ENCODE measurements at places on chromosomes 4 and X.
A peak's percentile ranks its signal among the peaks of the same experiment; 100 is the strongest.

DNA sequence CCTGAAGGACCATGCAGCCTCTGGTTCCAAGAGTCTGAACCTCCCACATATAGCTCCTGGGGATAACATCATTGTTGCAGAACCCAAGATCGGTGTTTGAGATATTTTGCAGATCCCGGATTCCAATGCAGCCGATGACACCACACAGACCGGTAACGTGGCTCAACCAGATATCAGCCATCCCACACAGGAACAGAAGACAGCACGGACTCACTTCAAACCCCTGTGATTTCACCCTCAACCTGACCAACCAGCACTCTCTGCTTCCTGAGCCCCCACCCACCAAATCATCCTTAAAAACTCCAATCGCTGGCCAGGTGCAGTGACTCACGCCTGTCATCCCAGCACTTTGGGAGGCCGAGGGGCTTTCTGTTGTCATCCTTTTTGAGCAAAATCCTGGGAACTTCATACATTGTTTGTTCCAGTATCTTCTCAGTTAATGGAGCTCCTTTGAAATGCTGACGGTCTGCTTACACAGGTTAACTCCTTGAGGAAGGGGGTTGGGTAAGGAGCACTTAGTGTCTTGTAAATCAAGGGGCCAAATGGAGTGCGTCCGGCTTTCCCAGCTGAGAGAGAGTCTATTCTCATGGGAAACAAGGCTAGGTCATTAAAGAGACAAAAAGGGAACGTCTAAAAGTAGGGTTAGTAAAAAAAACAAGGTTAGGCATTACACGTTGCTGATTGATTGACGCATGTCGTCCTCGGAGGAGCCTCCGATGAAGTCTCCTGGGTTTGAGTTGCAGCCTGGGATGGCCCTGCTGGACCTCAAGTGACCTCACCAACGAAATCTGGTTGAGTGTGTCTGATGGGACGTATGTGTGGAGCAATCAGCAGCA lies 230.4 kb downstream of the CRLF2 start:
- DNase-seq, result no peak

DNA sequence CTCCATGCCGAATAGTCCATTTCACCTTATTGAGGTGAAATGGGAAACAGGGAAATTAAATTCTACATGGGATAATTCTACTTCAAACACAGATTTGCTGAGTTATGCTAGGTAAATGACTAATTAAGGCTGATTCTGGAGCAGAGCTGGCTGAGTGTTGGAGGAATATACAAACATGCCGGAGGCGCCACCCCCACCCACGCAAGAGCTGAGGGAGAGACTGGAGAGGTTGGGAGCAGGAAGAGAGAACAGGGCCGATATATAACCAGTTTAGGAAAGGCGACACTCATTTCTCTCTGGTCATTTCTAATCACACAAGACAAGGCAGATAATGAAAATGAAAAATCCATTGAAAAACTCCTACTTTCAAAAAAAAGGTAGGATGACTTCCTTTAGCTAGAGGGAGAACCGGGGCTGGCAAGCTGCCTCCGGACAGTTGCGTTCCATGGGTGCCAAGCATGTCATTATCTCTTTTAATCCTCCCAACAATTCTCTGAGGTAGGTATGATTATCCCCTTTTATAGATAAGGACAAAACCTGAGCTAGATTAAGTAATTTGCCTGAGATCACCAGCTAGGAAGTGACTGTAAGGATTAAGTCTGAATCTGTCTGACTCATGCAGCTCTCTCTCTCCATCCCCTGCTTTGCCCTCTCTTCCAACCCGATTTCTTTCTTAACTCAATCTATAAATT lies 27.6 kb upstream of the CFAP299 start:
- no peak for DNase-seq

DNA sequence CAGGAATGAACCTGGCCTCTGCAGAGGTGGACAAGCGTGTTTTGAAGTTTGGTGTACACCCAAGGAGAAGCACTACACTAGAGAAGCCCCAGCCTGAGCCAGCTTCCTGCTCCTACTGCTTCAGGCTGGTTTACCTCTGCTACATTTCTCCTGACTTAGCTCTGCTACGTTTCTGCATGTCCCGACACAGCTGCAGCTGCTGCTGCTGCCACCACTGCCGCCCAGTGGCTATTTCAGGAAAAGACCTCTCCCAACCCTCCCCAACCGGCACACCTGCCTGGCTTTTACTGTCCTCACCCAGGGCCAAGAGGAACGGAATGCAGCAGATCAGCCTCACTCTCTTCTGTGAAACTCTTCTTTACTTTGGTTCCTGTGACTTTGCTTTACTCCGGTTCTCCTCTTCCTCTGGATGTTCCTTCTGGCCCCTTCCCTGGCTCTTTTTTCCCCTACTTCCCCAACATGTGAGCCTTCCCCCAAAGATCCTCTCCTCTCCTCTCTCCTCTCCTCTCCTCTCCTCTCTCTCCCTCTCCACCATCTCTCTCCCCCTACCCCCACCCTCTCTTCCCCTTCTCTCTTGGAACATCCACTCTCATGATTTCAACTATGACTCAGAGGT lies 3.1 kb upstream of the P2RY4 start:
- peak; percentile 65 for DNase-seq

GRCh38 chr4:8365951-8366350 lies 74.6 kb downstream of the ACOX3 start:
- DNase-seq, result no peak

DNA sequence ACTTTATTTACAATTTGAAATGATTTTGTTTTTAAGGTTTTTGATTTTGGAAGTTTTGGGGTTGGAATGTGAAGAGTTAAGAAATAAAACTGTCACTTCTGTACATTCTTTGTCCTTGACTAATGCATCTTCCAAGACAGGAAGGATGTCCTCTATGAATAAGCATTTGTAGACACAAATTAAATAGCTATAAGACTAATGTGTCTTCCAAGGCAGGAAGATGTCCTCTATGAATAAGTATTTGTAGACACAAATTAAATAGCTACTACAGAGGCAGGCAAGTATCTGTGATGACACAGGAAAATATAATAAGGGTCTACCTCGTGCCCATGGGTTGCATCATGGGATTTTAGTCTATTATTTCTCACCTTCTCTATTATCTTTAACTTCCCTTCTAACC lies 14.5 kb downstream of the PRSS48 start:
- DNase-seq, result no peak

DNA sequence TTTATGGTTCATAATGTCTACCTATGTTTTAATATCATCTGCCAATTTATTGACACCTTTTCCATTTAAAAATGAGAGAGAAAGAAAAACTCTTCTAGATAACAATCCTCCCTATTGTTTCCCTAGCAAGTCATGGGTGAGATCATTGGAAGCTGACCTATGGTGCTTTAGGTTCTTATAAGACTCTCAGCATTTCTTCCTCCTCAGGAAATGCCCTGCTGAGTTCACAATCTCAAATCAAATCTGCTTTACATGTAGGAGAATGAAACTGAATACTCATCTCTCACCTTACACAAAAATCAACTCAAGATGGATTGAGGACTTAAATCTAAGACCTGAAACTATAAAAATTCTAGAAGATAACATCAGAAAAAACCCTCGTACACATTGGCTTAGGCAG lies 267.4 kb downstream of the RAPGEF2 start:
- no peak for DNase-seq

- no peak for DNase-seq
Observed at GRCh38 chr4:40548256-40548655, 81.4 kb downstream of the RBM47 start.

DNA sequence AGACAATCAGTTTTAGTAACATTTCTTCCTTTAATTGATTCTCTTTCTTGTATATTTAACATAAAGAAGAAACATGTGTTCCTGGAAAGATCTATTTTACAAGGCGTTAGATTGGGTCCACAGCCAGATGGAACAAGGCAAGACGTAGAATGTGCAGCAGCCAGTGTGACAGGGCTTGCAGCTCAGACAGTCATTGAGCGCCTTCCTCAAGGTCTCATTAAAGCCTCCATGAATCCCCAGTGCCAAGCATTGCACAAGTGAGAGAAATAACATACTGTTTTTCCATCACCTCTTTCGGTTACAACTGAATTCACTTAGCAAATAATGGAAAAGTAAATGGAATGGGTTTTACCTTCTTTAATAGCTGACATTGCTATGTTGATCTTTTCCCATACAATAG lies 292.5 kb downstream of the USP46 start:
- DNase-seq, result no peak

DNA sequence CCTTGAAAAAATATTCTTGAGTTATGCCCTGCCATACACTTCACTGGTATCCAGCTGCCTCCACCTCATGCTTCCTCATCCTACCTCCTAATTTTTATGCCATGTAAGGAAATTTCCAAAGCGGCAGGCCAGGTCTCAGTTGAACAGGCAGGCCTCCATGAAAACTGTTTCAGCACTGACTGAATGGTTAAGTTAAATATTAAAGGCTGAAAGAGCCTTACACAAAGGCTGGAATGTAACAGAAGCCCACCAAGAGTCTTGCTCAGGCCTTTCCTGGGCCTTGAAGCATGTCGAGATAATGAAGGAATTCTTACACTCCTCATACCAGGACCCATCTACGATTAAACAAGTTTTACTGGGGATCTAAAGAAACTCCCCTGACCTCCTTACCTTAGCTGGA lies 359.6 kb upstream of the NOCT start:
- DNase-seq, result no peak

DNA sequence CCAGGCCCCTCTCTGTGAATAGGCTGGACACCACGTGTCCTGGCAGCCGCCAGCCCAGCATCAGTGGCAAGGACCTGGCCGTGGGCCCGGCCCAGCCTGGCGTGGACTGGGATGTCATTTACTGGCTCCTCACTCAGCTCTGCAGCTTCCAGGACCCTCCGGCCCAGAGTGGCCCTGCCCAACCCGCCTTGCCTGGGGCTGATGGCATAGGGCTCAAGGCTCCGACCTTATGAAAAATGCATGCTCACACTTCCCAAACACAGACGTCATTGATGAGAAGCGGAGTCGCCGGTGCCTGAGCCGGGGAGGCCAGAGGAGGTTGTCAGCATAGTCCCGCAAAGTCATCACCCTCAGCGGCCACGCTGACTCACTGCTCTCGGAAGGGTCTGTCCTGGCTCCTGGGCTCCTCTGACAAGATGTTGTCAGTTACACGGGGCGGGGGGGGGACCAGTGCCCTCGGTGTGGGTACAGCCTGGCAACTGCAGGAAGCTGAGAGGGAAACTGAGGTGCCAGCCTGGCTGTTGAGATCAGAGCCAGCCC lies 14.3 kb downstream of the CFAP99 start:
- DNase-seq, result no peak

DNA sequence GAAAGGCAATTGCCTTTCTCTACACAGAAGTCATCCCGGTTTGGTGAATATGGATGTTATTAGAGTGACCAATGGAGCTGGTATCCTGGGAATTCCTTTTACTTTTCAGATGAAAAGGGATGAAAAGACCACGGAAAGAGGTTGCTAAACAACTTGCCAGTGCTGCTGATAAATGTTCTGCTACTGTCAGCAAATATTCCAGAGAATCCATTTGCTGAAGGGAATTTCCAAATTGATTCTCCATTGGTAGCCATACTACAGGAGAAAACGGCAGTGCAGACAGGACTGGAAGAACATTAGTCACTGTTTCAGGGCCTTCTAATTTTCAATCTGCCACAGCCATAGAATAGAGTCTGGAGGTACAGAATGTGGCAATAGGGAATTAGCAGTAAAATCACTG lies 451.5 kb downstream of the PCDH11X start:
- DNase-seq, result no peak

DNA sequence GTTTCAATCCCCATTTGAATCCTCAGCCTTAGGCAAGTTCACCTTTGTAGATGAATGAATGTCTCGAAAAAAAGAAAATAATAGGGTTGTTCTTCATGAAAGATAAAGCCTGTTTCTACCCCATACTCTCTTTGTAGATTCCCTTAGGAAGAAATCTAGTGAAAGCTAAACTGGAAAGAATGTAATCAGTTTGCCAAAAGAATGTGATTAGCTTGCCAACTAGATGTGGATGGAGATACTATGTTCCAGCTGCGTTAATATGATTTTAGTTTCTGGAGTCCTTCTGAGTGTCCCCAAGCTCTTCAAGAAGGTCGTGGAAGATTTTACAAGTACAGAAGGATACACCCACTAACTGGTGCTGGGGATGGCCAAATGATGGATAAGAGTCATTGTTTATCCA lies 162.3 kb upstream of the EDNRA start:
- no peak for DNase-seq

- peak; percentile 52 for DNase-seq
Observed at GRCh38 chr4:140635606-140636005, 66.8 kb upstream of the UCP1 start.

- DNase-seq, result no peak
Observed at GRCh38 chrX:108348525-108348924, 89.7 kb downstream of the COL4A6 start.

- DNase-seq, result no peak
Observed at GRCh38 chrX:130550351-130550750, 148.6 kb downstream of the RBMX2 start.

DNA sequence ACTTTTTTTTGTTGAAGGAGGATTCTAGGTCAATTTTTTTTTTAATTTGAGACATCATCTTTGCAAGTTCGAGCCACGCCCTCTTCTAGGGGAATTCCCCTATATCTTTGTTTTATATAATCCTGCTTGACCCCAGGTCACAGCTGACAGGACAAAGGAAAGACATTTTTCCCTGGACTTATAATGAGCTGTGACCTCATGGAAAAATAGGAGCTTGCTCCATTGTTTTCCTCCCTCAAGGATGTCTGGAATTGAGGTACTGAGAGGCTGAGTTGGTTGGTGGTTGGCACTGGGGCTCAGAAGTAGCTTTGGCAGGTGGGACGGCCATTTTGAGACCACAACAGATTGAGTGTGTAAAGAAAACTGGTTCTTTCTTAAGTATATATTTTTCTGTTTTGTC lies 49.0 kb downstream of the GBA3 start:
- no peak for DNase-seq

- no peak for DNase-seq
Observed at GRCh38 chr4:142721187-142721586, 124.9 kb downstream of the INPP4B start.

DNA sequence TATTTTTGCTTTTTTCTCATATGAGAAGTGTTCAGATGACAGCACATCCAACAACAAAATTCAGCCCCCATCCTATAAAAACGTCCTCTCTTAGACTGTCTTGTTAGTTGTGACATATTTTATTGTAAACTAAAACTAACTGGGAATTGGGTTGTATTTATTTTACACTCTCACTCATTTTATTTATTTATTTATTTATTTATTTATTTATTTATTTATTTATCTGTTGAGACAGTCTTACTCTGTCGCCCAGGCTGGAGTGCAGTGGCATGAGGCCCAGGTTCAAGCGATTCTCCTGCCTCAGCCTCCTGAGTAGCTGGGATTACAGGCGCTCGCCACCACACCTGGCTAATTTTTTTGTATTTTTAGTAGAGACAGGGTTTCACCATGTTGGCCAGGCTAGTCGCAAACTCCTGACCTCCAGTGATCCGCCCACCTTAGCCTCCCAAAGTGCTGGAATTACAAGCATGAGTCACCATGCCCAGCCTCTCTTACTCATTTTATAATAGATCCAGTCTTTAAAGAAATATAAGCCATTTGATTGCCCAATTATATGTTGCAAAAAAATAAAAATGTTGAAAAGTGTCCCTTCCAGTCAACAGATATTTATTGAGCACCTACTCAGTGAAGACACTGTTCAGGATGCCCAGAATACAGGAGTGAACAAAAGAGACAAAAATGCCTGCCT lies 44.6 kb downstream of the PALLD start:
- no peak for DNase-seq

- no peak for DNase-seq
Observed at GRCh38 chrX:76453737-76454406, 26.4 kb downstream of the MAGEE1 start.
